ENCODE measurements at places on chromosomes 2 and 18.

DNA sequence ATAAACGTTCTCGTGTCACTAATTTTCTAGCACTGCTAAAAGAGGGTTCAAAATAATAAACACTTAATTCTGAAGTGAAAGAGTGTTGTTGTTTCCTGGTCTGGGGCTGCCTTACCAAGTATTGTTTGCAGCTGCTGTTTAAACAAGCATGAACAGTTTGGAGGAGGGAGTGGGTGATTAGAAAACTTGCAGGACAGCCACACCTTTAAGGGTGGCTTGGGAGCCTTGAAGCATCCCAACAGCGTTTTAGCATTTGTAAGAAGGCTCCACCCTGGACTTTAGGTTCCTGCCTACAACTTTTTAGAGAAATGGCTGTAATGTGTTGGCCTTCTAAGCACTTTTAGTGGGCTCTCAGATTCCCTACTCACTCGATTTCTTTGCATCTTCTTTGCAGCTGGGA is 371.6 kb downstream of the TGIF1 start:
- DNase-seq = no peak

DNA sequence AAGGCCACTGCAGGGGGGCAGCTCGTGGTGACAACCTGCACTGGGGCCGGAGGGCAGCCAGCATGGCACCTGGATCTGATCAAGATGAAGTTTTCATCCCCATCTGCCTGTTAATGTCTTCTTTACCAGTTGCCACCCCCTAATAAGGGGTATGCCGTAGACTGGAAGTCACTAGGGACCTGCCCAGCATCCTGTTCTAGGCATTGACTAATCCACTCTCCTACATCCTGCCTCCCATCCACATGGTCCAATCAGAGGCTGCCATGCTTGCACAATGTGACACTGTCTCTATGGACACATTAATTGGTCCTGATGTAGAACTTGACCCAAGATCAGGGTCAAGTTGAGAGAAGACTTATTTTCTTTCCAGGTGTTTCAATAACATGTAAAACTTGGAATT is 95.1 kb upstream of the LCLAT1 start:
- DNase-seq = no peak

DNA sequence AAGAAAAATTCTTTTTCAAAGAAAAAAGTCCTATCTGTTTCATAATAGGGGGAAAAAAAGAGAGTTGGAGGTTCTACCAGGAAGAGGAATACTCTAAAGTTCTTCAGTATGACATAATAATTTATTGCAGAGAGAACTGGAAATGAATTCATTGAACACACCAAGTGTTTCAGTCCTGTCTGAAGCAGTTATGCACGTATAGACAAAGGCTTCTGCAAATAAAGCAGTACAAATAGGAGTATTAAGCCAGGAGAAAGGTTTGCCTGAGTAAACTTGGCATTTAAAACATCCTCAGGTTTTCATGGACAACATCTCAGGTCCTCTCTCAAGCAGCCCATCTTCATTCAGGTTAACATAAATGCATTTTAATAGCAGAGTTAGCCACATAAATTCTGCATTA is 141.6 kb downstream of the CCDC148 start:
- no peak for DNase-seq

DNA sequence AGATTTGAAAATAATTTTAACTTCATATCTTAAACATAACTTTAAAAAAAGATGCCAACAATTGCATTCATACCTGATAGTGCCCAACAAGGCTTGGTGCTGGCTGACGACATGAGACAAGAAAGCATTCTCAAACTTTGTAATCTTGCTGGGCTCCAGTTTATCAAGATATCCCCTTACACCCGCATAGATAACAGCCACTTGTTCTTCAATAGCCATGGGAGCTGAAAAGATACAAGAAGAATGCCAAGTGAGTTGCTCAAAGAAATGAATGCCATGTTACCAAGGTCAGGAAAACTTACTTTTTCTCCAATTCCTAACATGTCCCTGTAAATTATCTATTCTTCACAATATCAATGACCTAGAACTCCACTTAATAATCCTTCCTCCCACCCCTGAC is 12.4 kb upstream of the PSTPIP2 start:
- no peak for DNase-seq

GRCh38 chr18:51135795-51136194 is 61.7 kb downstream of the MEX3C start:
- no peak for DNase-seq

GRCh38 chr2:60551240-60552077 is 2.0 kb downstream of the BCL11A start:
- no peak for DNase-seq

- no peak for DNase-seq
Observed at GRCh38 chr18:47323158-47323557, 71.7 kb upstream of the SKOR2 start.

DNA sequence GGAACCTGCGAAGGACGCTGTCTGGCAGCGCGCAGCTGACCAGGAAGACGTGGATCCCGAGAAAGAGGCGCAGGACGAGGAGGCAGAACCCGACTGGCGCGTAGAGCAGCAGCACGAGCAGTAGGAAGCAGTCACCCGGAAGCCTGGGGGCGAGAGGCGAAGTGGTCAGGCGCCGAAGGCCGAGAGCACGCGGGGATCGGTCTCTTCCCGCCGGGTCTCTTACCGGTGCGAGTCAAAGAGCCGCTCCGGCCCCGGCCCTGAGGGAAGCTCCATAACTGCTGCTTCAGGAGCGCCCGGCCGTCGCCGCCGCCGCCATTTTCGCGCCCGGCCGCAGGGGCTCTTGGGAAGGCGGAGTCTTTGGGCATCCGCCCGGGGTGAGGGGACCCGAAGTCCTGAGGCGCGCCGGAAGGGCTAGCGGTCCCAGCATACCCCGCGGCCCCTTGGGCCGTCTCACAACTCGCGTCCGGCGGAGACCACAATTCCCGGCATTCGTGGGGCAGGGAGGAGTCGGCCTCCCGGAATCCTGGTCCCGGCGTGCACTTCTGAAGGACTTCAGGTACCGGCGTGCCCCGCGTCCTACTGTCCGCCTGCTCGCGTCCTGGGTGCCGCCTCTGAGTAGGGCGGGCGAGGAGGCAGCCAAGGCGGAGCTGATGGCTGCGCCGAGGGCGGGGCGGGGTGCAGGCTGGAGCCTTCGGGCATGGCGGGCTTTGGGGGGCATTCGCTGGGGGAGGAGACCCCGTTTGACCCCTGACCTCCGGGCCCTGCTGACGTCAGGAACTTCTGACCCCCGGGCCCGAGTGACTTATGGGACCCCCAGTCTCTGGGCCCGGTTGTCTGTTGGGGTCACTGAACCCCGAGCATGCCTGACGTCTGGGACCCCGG is at the start of the genes AUP1 and HTRA2:
TSS of gene AUP1 (minus strand) at position 350 of the 882 bp plus-strand sequence. CDS start at position 273, 77 bp downstream.
TSS of gene HTRA2 (plus strand) at position 577 of the 882 bp plus-strand sequence. CDS start at position 651, 74 bp downstream.
- DNase-seq = peak; percentile 36

GRCh38 chr18:12072996-12073395 is 20.6 kb upstream of the ANKRD62 start:
- DNase-seq = no peak

- DNase-seq = no peak
Observed at GRCh38 chr2:70768590-70769085, 638 bp upstream of the ADD2 start.

DNA sequence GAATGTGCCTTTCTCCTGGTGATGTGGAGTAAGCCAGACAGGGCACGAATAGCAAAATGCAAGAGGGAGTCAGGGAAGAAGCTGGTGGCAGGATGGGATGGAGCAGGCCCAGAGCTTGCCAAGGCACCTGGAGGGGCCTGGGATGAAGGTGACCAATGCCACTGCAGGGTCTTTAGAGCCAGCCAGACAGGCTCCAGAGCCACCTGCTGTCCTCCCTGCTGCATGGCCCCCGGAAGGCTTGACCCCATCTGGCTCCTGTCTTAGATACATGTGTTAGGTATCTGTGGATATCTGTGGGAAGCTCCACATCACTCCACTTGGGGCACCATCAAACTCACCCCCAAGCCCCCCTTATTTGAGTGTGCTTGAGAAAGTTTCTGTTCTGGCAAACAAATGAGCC is 99.9 kb upstream of the ATL2 start:
- DNase-seq = no peak
